ENCODE measurements at places on chromosomes 3 and 15.

DNA sequence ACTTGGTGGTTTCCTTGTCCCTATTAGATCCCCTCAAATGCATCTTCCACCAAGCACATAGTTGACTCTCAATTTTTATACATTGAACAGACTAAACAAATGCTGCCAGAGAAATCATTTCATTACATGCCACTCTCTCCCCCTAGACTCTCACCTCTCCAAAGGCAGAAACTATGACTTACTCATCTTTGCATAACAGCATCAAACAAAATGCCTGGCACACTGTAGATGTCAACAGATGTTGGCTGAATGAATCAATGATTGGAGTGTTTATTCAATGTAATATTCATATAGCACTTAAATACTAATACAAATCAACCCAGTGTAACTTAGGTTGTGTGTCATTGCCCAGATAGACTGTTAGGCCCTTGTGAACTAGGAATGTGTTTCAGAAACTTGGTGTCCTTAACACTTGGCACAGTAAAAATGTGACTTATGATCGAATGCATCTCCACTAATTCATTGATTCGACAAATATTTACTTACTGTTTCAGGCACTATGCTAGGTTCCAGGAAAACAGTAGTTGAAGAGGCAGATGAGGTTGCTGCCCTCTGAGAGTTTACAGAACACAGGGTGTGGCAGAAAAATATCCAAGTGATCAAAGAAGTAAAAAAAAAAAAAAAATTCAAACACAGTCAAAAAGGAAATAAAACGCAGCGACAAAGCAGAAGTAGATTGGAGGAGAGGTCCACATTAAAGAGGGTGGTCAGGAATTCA lies 188.5 kb upstream of the LRRN1 start:
- DNase-seq, result no peak

- DNase-seq, result no peak
Measured at GRCh38 chr3:17913359-17913758, 170.9 kb upstream of the TBC1D5 start.

- no peak for DNase-seq
Measured at GRCh38 chr3:124879337-124879680, 7.9 kb downstream of the ITGB5 start.

- no peak for DNase-seq
Measured at GRCh38 chr3:27536491-27536890, 52.3 kb upstream of the SLC4A7 start.

GRCh38 chr15:63072809-63073277 lies 30.3 kb downstream of the TPM1 start:
- DNase-seq, result no peak

- no peak for DNase-seq
Measured at GRCh38 chr15:83207009-83207659, 489 bp downstream of the HDGFL3 start.

DNA sequence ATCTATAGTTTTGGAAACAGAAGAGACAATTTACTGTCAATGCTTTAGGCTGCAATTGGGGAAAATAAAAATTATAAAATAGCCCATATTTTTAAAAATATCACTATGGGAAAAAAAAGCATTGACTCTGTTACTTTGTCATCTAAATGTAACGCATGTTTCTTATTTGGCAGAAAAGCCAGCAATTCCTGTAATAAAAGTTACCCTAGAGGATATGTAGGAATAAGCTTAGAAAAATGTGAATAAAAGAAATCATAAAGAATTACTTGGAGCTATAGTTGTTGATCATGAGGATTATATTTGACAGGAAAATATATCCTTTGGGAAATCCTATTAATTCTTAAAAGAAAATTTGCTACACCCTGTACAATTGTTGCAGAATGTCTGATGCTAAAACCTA lies 515.4 kb upstream of the IL12A start:
- DNase-seq, result no peak

DNA sequence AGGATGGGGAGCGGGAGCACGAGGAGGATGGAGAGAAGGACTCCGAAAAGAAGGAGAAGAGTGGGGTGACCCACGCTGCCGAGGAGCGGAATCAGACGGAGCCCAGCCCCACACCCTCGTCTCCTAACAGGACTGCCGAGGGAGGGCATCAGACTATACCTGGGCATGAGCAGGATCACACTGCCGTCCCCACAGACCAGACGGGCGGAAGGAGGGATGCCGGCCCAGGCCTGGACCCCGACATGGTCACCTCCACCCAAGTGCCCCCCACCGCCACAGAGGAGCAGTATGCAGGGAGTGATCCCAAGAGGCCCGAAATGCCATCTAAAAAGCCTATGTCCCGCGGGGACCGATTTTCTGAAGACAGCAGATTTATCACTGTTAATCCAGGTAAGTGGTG lies 169.8 kb downstream of the FEZF2 start:
- DNase-seq, result no peak

- no peak for DNase-seq
Measured at GRCh38 chr15:67509918-67510317, 11.0 kb upstream of the C15orf61 start.
